ENCODE measurements at places on chromosomes 6 and 20.

DNA sequence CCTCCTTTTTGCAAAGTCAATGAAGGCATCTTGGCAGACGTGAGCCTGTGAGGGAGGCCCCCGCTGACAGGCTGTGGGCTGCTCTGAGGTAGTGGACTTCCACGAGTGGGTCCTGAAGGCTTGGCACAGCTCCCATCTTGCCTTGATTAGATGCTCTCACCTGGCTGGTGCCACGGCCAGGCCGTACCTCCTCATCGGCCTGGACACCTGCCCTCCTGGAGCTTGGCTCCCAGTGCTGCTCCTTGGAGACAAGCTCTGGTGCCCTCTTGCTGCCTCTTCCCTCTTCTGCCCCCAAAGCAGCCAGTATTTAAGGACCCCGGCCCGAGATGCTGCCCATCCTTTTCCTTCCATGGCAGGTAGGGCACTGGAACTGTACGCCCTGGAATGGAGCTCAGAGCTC is 93.5 kb downstream of the ERMARD start:
- no peak for DNase-seq

GRCh38 chr20:1809611-1810510 is 85.3 kb upstream of the SIRPA start:
- DNase-seq: no peak

DNA sequence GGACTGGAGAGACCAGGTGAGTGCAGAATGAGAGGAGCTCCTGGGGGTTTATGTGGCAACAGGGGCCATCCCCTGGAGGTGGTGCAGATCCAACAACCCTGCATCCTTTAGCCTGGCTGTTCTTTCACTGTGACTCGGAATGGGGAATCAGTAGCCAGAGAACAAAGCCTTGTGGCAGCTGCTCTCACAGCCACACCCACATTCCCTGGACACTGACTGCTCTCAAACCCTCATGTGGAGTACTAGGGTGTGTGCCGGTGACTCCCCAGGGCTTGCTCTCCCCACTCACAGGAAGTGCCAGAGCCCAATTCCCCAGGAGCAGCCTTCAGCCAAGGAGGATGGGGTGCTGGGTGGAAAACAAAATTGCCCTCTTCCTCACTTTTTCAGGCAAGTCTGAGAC is 30.2 kb upstream of the GGTLC1 start:
- DNase-seq: no peak

DNA sequence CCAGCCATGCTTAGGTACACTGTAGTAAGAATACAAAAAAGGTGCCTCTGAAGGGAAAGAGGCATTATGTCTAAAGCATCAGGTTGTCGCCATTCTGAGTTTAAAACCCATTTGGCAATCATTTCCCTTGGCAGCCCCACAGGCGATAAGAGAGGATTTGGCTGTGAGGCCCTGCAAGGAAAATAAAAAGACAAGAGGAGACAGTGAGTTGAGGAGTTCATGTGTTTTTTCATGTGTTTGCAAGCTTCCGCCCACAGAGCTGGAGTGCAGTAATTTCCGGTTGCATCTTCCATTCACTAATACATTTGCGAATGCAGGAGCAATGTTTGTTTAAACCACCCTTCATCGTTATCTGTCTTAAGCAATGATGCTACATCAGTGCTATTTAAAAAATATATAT is 138.5 kb upstream of the SOX4 start:
- DNase-seq: no peak

- no peak for DNase-seq
Observed at GRCh38 chr6:26216886-26217713, 129.9 kb downstream of the HFE start.

- no peak for DNase-seq
Observed at GRCh38 chr20:22180244-22180643, 404.1 kb downstream of the FOXA2 start.

GRCh38 chr20:24677626-24678315 is 208.3 kb downstream of the SYNDIG1 start:
- DNase-seq: no peak

DNA sequence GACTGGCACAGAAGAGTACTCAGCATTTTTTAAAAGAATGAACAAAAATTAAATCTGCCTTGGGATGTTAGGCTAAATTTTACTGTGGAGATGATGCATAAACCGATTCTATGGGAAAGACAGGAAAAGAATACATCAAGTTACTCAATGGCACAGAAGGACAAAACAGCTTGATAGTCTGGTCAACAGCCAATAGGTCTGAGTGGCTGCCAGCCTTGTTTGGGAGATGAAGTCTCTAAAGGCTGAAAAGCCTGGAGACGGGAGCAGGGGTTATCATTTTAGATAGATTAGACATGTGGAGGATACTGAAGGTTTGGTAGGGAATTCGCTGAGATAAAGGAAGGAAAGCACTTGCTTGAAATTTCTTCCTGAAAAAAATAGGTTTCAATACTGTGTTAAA is 56.3 kb upstream of the LAMA2 start:
- DNase-seq: no peak

GRCh38 chr20:33963751-33964150 is 30.0 kb upstream of the RALY start:
- no peak for DNase-seq

DNA sequence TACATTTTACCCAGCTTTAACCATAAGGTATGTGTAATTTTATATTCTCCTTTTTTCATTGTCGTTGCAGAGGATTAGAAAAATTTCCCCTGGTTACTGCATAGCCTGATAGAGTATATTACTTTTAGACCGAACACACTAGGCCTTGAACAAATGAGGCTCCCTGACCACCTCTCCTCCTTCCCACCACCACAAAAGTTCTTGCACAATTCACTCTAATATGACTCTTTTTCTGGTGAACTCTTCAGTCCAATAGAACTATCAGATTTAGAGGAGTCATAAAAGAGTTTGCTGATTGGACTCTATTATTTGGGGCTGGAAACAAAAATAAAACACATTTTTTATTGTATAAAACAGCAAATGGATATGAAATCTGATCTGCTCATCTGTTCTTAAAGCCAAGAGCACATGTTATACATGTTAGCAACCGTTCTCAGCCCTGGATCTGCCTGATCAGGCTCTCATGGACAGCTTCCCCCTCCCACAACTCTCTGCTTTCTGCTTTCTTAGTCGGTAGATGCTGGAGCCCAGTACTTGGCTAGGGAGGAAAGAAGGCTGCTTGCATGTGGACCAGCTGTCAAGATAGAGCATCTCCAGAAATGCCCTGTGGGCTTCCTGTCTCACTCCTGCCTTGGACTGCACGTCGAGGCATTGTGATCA is 83.5 kb downstream of the CD164 start:
- DNase-seq: no peak

GRCh38 chr6:111441678-111442243 is 41.3 kb downstream of the REV3L start:
- no peak for DNase-seq

DNA sequence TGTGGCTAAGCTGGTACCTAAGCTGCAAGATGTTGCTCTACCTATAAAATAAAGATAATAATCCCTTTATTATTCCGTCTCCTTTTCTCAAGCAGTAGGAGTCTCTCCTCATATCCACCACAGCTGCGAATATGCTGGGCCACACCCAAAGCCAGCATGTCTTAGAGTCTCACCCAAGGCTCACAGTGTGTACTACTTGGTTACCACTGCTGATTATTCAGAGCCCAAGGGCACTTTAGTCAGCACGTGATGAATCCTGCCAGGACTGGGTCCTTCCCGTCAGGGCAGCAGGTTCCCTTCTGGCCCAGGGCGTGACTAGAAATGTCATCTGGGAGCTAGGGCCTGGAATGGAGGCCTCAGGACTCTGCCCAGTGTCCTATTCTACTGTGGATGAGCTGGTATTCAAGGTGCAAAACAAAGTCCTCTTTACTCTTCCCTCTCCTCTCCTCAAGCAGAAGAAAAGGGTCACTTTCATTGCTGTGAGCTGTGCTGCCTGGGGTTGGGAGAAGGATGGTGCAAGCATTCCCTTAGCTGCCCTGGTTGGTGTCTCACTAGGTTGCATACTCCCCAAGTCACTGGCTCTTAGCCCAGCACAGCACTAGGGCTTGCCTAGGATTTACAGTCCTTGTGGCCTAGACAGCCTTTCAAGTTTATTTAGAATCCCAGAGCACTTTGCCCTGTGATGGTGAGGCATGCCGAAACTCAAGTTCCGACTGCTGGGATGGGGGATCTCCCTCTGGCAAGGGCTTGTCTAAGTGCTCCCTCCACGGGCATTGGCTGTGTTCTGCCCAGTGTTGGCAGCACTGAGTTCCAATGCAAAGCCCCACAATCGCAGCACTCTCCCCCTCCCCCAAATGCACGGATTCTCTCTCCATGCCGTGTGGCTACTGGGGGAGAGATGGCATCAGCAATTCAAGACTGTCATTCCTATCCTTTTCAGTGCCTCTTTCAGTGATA is 320.2 kb downstream of the BTBD9 start:
- DNase-seq: no peak

- DNase-seq: no peak
Observed at GRCh38 chr6:124203101-124203811, 399.6 kb downstream of the NKAIN2 start.

DNA sequence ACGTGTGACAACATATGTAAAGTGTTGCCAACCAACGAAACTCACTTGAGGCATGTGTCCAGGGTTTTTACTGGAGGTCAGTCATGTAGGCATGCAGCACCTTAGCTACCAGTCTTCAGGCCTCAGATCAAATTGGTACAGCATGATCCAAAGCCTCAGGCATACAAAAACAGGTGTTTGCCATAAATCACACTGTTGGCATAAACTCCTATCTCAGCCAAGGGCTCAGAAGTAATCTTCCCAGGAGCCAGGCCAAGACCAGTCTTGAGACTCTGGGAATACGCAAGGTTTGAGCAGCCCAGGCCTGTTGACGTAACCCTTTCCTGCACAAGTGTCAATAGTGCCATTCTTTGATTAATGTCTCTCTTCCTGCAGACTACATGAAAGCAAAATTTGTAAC is 163.5 kb downstream of the PRL start:
- DNase-seq: no peak

DNA sequence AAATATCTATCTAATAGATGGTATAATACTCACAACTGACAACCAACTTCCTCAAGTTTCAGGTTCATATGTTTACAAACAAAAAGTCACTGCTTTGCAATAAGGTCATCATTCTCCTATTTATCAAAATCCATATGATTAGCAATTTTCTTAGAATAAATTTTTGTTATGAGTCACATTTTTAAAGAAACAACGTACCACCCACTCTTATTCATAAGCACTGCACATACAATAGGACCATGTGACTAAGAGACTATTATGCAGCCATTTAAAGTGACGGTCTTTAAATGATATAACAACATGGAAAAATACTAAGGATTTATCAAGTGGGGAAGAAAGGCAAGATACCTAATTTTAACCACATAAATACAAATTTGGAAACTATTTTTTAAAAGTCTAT is 40.0 kb downstream of the REPS1 start:
- no peak for DNase-seq

GRCh38 chr20:31769681-31770080 is 30.6 kb downstream of the TPX2 start:
- no peak for DNase-seq

DNA sequence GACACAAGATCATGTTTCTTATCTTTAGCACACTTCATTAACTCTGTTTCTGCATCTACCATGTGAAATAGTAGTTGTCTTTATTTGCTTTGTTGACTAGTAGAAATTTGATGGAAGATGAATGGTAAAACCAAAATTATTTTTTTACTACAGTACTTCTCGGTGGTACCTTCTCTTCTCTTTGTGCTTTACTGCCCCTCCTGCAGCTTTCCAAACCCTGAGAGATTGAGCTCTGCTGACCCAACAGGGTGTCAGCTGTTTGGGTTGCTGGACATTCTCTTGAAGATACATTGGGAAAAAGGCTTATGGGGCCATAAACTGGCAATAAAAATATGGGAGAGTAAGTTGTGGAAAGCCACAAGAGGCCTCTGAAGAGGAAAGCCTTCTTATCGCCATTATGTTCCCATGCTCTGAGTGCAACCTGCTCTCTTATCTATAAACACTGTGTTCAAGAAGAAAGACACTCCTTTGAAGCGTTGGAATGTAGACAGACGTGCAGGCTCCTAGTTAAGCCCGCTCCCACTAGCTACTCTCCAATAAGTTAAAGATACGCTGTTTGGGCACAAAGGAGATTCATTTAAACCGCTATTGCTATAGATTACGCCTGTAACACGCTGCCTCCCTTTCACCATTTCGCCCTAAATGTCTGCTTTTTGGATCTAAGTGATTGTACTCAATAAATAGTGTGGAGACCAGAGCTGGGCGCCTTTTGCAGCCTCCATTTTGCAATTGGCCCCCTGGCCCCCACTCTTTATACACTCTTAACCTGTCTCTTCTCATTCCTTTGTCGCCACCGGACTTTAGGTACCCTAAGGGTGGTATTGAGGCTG is 60.1 kb upstream of the PRSS16 start:
- no peak for DNase-seq

DNA sequence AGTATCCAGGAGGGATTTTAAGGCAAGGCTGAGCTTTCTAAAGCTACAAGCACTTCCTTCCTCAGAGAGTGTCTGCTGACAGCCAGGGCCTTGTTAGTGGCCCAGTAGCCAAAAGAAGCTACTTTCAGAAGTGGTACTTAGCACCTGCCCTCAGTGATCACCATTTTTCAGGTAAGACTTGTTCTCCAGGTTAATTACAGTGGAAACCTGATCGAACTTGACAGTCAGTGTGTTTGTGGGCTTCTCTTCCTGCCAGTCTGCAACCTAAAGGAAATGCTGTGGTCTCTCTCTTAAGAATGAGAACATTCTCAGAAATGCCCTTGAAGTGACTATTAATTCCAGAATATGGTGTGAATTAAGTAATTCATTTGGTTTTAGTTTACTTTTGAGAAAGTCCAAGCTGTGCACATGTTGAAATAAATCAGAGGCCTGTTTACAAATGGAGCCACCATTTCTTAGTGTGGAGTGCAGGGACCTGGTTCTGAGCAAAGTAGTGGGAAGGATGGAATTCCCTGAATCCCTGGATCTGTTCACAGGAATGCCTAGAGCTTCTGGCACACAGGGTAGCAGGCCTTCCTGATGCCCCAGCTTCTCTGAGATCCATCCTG is 185.3 kb upstream of the AGPAT4 start:
- DNase-seq: no peak

GRCh38 chr20:50813801-50814200 is 18.9 kb downstream of the BCAS4 start:
- no peak for DNase-seq

DNA sequence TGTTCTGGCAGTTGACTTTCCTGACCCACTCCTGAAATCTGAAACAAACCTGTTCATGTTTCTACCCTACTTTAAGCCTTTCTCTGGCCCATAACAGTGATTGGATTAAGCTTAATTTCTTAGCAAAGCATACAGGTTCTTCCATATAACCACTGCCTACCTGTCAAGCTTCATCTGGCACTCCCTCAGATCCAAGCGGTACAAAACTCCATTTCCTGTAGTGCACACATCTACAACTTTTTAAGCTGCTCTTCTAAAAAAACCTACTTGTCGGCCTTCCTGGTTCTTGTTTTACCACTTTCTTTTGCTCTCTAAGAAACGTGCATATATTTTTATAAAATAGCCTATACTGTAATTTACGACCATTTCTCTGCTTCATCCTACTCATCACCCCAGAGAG is 916 bp upstream of the PPP1R11 start:
- no peak for DNase-seq

DNA sequence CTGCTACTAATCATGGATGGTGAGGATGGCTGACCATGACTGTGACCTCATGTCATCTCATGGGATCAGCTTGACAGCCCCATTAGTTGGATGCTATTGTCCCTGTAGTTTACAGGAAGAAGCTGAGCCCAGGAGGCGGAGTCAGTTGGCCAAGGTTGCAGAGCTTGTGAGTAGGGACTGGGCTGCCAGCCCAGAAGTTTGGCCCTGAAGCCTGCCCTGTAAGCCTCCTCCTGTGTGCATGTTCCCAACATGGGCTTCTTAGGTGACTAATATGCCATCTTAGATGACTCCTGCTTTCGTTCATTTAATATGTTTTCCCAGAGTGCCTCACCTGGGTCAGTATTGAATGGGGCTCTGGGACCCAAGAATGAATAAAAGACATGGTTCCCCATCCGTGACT is 6.9 kb downstream of the EDN3 start:
- DNase-seq: no peak

Measured in NCI-H187 (cell line).